ENCODE measurements at places on chromosomes 6 and 20. TPM values are rescaled to one million over a fixed set of nuclear protein-coding genes. Genes with fewer than 3 reads are reported as not detected.

DNA sequence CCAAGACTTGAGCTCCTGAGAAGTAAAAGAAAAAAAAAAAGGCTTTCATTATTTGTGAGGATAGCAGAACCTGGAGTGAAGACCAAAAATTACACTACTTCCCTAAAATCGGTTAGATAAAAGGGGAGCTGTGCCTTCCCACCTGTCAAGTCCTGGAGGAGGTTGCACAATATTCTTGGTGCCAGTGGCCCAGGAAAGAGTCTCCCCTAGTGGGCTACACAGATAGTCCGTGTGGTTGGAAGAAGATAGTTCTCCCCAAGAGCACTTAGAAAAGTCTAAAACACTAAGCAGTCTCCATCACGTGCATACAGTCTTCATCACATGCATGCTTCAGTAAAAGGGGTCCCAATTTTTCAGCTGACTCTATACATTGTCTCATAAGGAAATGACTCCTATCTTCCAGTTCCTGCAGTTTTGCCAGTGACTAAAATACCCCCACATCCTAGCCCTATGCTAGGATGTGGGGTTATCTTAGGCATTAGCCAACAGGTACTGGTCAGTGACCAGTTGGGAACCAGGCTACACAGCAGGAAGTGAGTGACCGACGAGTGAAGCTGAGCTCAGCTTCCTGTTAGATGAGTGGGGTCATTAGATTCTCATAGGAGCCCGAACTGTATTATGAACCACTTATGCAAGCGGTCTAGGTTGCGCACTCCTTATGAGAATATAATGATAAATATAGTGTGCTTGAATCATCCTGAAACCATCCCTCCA, 199.5 kb upstream of the FAM83B start:
- no peak for DNase-seq

GRCh38 chr6:107124934-107125348, 9.6 kb upstream of the BEND3 start:
- no peak for DNase-seq

DPPA5 gene
- polyA plus RNA-seq, result not detected

DNA sequence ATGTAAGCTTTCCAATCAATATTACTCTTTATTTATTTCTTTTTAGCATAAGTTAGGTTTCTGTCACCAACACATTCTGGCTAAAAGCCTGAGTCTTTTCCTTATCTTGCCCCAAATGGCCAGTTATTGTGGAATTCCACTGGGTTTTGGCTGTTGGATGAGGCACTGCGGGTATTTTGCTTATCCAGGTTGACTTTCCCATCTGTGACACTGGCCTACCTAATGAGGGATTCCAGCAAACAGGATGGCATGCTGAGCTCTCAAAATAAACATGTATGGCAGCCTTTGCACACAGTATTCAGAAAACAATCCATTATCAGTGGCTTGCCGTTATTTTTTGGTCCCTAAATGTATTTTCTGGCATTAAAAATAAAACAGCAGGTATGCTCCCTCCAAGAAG, 6.5 kb upstream of the RALGAPB start:
- no peak for DNase-seq

- no peak for DNase-seq
These were observed 627.3 kb downstream of the UTRN start for GRCh38 chr6:144912474-144912873.

Measured in CD4-positive, CD25-positive, alpha-beta regulatory T cell (primary cell).